Mesenchymal stem cell (in vitro differentiated cells and primary cell): ENCODE measurements at places on chromosomes 7 and 10.
A peak's percentile ranks its signal among the peaks of the same experiment; 100 is the strongest.

DNA sequence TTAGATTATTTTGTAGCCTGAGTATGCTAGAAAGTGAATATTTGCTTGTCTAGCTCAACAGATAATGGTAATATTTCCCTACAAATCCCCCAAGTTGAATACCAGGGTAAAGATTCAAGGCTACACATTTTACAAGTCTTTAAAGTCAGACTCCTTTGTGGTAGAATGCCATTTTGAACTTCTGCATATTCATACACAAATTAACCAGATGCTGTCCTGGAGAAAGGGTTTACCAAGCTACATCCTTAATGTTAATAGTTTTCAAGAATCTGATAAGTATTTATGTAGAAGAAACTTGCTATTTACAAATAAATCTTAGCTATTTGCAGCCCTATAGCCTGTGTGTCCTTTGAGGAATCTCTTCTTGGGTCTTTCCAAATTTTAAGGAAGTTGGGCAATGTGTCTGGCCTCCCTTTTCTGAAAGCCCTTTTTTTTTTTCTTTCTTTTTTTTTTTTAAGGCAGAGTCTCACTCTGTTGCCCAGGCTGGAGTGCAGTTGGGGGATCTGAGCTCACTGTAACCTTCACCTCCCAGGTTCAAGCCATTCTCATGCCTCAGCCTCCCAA is 82.6 kb downstream of the CPEB3 start:
- peak; percentile 5 for DNase-seq

- DNase-seq: no peak
Observed at GRCh38 chr10:60871215-60871614, 72.8 kb downstream of the RHOBTB1 start.

- DNase-seq: no peak
Observed at GRCh38 chr7:5197811-5198210, 7.8 kb downstream of the WIPI2 start.

DNA sequence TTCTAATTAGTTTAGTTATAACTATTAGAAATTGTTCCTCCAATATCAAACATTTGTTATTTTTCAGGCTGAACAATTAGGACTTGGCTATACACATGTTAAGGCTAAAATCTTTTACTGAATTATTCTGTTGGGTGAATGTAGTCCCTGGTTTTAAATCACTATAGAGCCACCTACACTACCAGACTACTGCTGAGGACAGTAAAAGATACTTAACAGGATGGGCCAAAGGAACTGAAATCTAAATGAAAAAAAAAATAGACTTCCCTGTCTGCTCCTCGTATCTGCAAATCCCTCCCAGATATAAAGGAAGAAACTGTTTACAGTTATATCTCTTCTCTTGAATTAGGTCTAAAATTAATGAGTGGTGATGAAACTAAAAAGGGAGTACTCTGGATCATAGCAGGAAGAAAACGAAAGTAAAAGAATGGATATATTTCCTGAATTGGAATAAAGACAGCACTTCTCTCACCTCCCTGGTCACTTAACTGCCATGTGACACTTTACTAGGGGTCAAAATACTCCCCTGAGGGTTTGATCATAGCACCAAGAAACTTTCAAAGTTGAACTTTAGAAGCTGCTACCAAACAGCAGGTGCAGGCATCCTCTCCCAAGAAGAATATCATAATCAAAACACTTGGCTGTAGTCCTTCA is 12.7 kb downstream of the FBXW4 start:
- DNase-seq: peak; percentile 51

DNA sequence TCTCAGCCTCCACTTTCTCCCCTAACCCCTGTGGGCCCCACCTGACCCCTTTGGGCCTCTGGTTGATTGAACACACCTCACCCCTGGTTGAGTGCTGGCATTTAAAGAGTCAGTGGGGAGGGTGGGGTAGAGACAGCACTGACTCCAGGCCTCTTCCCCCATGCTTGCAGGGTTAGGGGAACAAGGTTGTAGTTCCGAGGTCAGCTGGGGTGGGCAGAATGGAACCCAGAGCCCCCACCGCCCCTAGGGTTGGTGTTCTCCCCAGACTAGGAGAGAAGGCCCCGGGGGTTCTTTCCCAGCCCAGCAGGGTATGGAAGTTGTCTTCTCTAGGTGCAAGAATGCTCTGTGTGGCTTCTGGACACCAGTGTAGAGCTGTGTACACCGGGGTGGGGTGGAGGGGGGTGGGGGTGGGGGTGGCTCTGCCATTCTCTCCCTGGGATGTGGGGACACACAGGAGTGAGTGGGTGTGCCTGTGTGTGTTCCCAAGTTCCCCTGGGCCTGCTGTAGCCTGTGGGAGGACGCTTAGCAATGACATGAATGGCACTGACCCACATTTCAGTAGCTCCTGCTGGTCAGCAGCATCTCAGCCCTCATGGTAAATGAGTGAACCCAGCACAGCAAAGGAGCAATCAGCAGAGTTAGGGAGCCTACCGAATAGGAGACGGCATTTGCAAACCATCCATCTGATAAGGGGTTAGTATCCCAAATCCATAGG is 33.6 kb downstream of the PRF1 start:
- no peak for DNase-seq

GRCh38 chr10:121059351-121059750 is 208.2 kb downstream of the WDR11 start:
- DNase-seq: no peak

DNA sequence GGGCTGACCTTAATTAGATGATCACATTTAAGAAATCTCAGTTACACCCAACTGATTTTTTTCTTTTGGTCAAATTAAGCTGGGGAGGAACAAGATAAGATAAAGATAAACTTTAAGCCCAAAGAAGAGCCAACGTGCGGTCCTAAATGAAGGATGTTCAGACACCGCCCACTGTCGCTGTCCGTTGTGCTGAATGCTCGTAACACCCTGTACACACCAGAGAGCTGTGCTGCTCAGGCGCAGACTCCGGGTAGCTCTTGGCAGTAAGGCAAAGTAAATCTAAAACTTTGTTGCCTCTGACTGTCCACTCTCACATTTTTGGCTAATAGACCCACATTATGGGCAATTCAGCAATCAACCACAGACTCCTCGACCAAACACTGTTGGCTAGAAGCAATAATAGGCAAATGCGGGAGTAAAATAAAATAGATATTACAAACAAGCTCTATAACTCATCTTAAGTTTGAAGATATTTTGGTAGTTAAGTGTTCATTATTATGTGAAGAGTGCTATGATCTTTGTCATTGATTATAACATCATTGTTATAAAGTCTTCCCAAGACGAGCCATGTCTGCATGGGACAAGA is 57.1 kb downstream of the PLPP4 start:
- DNase-seq: peak; percentile 22

GRCh38 chr7:135950972-135951371 is 26.2 kb downstream of the MTPN start:
- no peak for DNase-seq

DNA sequence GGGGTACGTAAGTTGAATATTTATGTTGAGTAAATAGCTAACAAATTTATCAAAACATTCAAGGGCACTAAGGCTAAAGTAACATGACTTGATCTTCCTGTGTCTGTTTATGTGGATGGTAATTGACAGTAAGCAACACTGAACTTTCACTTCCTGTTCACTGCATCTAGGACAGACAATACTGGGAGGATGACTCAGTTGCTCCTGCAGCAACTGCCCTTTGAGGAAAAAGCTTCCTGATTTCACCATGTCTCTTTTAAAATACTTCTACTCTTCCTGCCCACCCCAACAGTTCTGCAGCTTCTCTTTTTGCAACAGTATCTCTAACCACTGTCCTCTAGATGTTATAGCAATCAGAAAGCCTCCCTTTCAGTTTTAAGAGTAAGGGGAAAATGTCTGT is 76.6 kb upstream of the HGF start:
- DNase-seq: peak; percentile 93

- DNase-seq: no peak
Observed at GRCh38 chr7:127332880-127333279, 59.6 kb downstream of the ZNF800 start.

- DNase-seq: peak; percentile 23
Observed at GRCh38 chr7:122136078-122136477, 8.0 kb downstream of the AASS start.

- DNase-seq: no peak
Observed at GRCh38 chr10:124698545-124699469, 45.4 kb downstream of the FAM53B start.

DNA sequence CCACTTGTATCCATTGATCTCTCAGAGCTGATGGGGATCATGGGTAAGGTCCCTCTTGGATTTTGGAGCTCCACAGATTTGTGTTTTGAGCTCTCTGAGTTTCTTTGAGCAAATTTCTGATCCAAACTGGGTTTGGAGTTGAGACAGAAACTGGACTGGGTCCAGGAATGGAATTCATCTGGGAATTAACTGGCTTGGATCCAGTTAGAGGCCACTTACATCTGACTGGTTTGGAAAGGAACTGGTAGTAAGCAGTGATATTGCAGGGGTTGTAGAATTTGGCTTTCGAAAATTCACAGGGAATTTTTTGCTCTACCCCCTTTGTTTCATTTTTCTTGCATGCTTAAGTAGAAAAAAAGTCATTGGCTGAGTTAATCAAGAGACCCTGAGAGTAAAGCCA is 245.6 kb downstream of the SEMA3D start:
- DNase-seq: no peak

- DNase-seq: peak; percentile 73
Observed at GRCh38 chr10:58775960-58776567, 263.4 kb downstream of the BICC1 start.

GRCh38 chr7:142516038-142516501 is 233.2 kb upstream of the PRSS1 start:
- peak; percentile 74 for DNase-seq

DNA sequence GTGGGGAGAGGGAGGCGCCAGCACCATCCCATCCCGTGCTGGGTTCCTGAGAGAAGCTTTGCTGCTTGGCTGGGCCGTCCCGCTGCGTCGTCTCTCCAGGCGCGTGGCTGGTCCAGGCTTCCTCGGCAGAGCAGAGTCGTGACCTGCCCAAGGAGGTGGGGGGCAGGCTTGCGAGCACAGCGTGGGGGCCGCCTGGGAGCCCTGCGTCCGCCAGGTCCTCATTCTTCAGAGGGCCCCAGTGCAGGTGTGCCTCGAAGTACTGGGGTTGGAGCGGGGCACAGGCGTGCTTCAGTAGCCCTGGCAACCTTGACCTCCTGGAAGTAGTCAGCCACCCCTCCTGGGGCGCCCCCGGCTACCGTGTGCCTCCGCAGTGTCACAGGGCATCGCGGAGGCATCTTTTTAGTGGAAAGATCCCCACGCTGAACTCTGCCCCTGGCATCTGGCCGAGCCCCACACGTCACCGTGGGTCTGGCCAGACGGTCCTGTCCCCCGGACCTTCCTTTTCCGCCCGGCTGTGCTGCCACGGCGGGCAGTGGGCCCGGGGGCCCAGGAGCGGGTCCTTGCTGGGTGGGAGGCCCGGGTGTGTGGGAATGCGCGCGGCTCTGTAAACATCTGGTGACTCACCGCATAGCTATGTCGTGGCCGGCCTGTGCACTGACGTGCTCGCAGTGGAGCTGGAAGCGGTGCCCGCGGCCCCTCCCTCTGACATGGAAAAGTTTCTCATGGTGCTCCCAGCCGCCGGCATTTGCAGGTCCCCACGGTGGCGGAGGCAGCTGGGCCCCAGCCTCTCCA is 6.4 kb downstream of the MAFK start:
- DNase-seq: peak; percentile 99

- no peak for DNase-seq
Observed at GRCh38 chr10:107444443-107444842, 279.9 kb upstream of the SORCS1 start.

DNA sequence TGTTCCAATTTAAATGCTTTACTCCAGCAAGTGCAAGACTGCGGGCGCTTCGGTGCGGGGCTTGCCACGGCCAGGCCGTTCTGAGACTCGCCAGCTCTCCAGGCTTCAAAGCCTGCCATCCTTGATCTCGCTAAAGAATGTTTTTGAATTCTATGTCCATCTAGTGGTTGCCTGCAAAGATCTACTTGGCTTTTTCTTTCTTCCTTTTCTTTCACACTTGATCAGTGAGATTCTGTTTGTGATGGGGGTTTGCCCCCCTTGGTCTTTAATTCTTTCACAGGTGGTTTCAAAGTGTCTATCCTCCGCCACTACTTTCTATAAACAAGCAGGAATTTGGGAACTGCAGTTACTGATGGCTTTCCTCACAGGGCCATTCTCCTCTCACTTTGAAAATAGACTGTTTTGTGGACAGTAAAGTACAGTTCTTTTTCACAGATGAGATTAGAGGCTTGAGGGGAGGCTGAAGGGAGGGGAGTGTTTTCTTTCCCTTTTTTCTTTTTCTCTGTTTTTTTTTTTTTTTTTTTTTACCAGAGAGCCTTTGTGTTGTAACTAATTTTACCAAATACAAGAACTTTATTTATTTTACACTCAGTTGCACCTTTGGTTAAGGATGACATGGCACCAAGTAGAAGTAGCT is 15.2 kb upstream of the FBXW4 start:
- DNase-seq: no peak

DNA sequence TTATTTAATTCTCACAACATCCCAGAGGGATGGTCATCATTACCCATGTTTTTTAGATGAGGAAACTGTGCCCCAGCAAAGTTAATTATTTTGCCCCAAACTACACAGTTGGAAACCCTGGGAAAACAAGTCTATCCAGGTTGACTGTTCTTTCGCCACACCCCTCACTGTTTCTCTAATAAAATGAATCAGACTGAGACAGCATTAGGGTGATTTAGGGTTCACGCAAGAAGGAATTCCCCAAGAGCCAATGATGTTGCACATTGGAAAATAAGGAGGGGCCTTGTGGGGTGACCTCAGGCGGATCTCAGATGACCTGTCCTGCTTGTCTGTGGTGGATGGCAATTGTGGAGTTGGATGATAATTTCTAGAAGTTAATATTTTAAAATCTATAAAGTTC is 135.7 kb upstream of the TBX20 start:
- DNase-seq: no peak

GRCh38 chr7:97479740-97480290 is 252.1 kb upstream of the TAC1 start:
- DNase-seq: no peak

- no peak for DNase-seq
Observed at GRCh38 chr10:42367532-42368230, 270.7 kb downstream of the ZNF33B start.

DNA sequence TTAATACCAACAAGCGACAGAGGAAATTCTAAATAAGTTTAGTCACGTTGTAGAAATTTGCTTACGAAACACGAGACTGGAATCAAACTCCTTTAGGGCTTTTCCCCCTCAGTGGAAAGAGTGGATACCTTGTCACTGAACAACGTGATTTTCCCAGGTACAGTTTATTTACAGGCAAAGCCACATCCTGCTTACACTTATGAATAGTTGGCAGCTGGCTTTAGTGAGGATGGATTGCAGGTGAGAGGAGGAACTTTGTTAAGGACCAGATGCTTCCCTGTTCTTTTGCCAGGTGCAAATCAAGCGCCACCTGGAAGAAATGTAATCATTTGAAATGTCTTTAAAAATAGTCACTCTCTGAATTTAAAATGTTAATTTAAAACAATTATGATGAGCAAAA is 282.4 kb downstream of the ADARB2 start:
- DNase-seq: no peak

- peak; percentile 82 for DNase-seq
Observed at GRCh38 chr7:6442114-6442513, 5.6 kb downstream of the DAGLB start.

DNA sequence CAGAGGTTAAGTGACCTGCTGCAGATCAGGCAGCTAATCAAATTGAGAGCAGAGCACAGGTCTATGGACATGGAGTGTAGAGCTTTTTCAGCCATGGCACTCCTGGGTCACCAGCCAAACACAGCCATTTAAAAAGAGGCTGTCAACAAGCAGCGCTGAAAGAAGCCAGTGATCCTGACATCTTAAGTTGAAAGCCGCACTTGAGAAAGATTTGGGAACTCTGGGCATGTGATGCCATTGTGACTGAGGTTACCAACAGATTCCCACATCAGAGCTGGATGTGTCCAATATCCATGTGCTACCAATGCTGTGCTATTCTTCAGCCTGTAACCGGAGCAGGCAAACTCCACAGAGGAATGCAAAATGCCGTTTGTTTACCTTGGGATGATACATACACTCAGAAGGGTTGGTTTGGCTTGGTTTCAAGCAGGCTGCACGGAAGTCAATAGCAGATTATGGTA is 56.2 kb upstream of the ABLIM1 start:
- peak; percentile 95 for DNase-seq
